Body of pancreas (tissue), 4 donors: ENCODE measurements at places on chromosomes 6 and 20. TPM values are rescaled to one million over a fixed set of nuclear protein-coding genes. Genes with fewer than 3 reads are reported as not detected.

DNA sequence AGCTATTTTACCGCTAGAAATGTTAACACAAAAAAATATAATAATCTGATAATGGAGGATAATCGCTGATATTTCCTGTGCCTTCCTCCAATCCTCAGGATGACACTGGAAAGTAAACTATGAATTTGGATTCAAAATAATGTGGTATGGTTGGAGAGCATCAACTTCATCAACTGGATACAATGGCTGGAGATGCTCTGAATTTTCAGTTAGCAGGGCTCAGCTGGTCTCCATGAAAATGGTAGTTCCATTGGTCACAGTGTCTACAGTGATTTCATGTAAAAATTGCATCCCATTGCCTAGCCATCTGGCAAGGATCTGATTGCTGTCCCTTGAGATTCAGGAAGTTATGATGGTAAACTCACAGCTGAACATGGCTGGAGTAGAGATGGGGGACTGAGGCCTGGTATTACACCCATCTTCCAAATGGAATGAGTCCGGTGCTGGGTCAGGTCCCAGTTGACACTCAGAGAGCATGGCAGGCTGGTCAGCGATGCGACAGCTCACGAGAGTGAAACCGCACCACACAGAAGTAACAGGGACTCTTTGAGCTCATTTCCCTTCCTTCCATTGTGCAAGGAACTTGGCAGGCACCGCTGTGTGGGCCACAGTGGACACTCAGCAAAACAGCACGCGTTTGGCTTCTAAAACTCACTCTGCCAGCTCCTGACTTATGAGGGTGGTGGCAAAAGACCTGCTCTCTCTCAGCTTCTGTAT, 142.4 kb upstream of the TNFAIP3 start:
- peak; percentile 59 for DNase-seq

- peak; percentile 52 for DNase-seq
Measured at GRCh38 chr20:49889935-49890333, 25.4 kb downstream of the SPATA2 start.

ANKRD66 gene
- not detected for total RNA-seq

BPIFB4 gene
- total RNA-seq, result not detected

GRCh38 chr6:1215023-1215422, 96.9 kb upstream of the FOXQ1 start:
- DNase-seq, result no peak

- no peak for DNase-seq
Measured at GRCh38 chr6:44166116-44166515, 7.5 kb downstream of the CAPN11 start.

DNA sequence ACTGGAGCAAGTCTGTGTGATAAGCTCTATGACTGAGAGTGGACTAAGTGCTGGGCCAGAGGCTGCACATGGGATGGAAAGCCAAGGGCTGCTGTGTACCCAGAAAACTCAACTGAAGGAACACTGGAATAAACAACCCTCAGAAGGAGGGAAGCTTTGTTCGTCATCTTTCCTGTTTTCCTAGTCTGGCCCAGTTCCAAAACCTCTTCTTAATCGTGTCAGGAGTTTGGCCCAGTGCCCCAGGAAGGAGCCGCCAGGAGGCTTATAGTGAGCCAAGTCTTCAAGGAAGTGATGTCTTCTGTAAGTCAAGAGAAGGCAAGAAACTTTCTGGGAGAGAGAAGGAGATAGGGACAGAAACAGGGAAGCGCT, 23.3 kb upstream of the TOP1 start:
- peak; percentile 74 for DNase-seq

SLA2 gene
- not detected for total RNA-seq

SLC18B1 gene
- total RNA-seq, result 9.9 TPM

DNA sequence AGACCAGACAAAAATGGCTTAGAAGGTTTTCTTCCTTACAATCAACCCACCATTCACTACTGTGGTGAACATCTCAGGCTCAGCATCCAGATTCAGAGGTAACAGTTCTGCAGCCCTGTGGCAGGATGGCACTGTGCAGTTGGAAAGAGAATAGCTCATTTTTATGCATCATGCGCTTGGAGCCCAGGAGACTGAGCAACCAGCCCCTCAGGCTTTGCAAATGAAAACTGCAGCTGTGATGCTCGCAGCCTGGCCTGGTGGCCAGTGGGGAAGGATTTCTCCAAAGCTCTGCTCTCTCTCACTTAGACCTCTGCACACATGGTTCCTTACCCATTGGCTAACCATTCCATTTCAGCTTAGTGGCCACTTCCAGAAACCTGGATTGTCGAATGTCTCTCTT, 45.8 kb downstream of the GABRR2 start:
- no peak for DNase-seq

XKR7 gene
- total RNA-seq, result 0.26 TPM

GRCh38 chr6:31075528-31075927, 36.8 kb downstream of the C6orf15 start:
- DNase-seq, result no peak

DNA sequence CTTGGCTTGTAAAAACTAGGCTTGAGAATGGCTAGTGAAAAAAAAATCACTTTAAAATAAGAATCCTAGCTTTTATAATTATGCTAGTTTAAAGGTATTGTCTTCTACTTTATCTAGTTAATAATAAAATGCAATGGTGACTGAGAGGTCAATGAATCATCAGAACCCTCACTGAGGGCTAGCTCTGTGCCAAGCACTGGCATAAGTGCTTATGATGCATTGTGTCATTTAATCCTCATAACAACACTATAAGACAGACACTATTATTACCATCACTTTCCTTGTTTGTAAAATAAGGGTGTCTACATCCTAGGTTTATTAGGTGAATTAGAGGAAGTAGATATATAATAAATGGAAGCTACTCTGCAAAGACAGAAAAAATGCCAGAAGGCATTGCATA, 144.3 kb downstream of the F13A1 start:
- no peak for DNase-seq

ERVFRD-1 gene
- not detected for total RNA-seq

DNA sequence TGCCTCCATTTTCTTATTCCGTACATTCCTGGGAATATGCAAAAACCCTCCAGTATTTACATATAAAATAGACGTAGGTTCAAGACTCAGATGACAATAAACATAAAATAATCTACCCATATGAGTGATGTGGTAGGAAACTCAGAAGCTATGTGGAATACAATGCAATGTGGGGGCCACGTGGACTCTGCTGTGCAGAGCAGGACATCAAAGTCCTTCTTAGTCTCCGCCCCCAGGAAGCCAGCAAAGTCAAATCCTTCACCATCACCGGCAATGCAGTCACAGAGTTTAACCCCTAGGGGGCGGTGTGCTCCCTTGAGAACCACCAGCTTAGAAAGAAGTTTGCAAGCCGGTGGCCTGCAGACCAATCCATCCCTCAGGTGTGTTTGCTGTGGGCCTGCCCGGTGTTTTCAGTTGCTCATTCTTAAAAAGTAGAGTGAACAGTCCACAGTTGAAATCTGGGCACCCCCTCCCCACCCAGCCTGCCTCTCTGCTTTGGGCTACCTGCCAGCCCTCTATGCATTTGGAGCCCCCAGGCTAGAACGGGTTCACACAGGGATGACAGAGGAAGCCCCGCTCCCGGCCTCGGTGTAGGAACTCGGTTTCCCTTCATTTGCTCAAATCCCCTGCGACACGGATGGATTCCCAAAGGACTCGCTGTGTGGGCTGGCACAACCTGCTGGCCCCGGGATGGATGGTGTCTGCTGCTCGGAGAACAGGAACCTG, 59.9 kb downstream of the SULF2 start:
- DNase-seq, result peak; percentile 73

NAA20 gene
- 19.2 TPM for total RNA-seq

DNA sequence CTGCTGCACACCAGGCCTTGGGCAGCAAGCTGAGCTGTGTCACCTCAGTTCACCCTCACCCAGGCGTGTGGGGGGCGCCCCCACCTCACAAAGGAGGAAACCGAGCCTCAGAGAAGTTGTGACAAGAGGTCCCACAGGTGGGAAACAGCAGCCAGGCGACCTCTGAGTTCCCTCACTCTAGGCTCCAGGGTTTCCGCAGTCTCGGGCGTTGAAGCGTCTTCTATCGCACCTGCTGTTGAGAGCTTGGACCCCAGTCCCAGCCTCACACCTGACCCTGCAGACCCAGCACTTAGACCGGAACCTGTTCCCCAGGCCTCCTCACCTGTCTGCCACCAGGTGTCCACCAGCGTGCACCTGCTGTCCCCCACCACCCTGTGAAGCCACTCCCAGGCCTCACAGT, 22.3 kb upstream of the APMAP start:
- DNase-seq, result peak; percentile 1

ADTRP gene
- total RNA-seq, result not detected
